ENCODE measurements at places on chromosomes 12 and 14. TPM values are rescaled to one million over a fixed set of nuclear protein-coding genes. Genes with fewer than 3 reads are reported as not detected.

The ITPR2 gene
- 24.8 TPM for total RNA-seq

The SPTLC2 gene
- total RNA-seq: 51.2 TPM

The BHLHE41 gene
- total RNA-seq: 4.3 TPM

The AKAP5 gene
- total RNA-seq: 2.9 TPM

The TTC5 gene
- 26.1 TPM for total RNA-seq

The CAPZA3 gene
- total RNA-seq: not detected

The LBHD2 gene
- not detected for total RNA-seq

The PLBD1 gene
- total RNA-seq: 1.1 TPM

The RDH16 gene
- total RNA-seq: 0.32 TPM

The SCN8A gene
- 6.5 TPM for total RNA-seq

The DDN gene
- 0.55 TPM for total RNA-seq

The SYNE3 gene
- 2.5 TPM for total RNA-seq
